Stimulated activated CD4-positive, alpha-beta T cell treated with anti-CD3 and anti-CD28 coated beads, Interleukin-1b, Interleukin-23, amount 100 ng/mL, for 4 hours (primary cell): ENCODE measurements at places on chromosomes 13 and 19.

GRCh38 chr19:47155148-47155547, 24.5 kb downstream of the SAE1 start:
- no peak for DNase-seq

DNA sequence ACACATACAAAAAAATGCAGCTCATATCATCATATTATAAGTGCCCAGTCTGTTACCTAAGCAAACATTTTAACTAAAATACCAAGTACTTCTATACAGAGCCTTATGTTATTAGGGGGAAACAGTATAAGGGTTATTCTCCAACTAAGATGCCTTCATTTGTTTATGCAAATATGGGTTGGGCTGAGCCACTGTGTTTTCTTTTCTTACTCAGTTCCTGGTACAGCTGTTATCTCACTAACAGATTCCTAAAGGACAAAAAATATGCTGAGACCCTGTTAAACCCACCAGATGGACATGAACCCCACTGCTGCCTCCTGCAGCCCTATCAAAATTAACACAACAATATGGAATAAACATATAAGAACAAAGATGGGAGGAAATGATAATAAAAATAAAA, 34.5 kb upstream of the SMAD9 start:
- DNase-seq, result no peak

- DNase-seq, result no peak
Measured at GRCh38 chr19:42069619-42070351, at the start of gene GRIK5. Gene GRIK5 (minus strand): TSS chr19:42070206. CDS start chr19:42065770, 4,436 bp downstream.

DNA sequence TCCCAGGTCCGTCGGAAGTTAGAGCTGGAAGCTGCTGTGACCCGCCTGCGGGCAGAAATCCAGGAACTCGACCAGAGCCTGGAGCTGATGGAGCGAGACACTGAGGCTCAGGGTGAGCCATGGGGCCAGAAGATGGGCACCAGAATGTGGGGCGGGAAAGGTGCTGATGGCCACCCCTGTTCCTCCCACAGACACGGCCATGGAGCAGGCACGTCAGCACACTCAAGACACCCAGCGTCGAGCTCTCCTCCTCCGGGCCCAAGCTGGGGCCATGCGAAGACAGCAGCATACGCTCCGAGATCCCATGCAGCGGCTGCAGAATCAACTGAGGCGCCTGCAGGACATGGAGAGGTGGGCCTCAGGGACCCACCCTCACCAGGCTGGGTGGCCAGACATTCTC, 2.5 kb downstream of the HAUS5 start:
- DNase-seq, result no peak

DNA sequence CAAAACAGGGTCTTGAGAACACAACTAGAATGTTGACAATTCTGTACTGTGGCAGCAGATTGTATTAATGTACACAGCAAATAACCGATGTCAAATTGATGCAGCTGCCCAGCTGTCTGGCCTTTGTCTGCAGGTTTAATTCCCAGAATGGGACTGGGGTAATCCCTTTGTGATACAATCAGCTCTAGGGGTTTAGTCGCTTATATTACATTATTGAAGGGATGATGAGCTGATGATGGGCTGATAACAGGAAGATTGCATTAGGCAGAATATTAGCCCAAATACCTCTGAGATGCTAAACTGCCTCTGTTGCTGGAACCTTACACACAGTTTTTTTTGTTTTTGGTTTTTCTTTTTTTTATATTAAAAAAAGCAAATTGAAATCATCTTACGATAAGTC, 265.0 kb downstream of the RBM26 start:
- no peak for DNase-seq

- DNase-seq, result no peak
Measured at GRCh38 chr13:62697701-62698100, 1282.1 kb upstream of the PCDH20 start.

DNA sequence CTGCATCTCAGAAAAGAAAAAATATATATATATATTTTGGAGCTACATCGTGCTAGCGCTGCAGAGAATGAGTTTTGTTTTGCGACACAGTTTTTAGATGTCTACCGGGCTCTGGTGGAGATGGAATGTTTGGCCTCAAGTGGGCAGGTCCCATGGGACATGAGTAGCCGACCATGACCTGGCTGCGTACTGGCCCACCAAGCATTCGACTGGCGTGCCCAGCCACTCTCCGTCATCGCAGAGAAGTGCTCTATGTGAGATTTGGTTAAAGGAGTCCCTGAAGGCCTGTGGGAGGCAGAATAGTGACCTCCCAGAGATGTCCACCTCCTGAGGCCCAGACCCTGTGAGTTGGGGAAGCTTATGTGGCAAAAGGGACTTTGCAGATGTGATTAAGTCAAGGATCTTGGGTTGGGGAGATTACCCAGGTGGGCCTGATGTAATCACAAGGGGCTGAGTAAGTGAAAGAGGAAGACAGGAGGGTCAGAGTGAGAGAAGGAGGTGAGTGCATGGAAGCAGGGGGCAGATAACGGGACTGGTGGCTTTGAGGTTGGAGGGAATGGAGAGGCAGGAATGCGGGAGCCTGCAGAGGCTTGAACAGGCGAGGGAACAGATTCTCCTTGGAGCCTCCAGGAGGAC, 821 bp upstream of the LILRB4 start:
- no peak for DNase-seq

DNA sequence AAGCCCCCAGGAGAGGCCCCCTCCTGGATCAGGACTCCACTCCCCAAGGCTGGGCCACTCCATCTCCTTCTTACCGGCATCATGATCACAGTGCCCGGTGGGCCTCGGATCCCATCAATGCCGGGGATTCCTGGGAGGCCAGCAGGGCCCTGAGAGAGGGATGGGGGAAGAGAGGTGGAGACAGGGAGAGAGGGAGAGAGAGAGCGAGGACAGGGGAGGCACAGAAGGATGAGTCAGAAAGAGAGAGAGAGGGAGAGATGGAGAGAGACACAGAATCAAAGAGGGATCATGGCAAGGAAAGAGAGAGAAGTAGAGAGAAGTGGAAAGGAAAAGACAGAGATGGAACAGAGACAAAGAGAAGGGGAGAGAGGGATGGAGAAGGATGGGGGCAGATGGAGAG, 13.8 kb downstream of the COL5A3 start:
- no peak for DNase-seq

DNA sequence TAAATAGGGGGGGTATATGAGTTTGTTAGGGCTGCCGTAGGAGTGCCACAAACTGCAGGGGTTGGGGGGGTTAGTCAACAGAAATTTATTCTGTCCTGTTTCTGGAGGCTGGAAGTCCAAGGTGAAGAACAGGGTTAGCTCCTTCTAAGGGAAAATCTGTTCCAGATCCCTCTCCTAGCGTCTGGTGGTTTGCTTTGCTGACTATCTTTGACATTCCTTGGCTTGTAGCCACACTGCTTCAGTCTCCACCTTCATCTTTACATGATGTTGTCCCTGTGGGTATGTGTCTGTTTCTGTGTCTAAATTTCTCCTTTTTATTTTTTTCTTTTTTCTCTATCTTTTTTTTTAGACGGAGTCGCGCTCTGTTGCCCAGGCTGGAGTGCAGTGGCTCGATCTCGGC, 8.1 kb upstream of the ICAM1 start:
- DNase-seq, result no peak

DNA sequence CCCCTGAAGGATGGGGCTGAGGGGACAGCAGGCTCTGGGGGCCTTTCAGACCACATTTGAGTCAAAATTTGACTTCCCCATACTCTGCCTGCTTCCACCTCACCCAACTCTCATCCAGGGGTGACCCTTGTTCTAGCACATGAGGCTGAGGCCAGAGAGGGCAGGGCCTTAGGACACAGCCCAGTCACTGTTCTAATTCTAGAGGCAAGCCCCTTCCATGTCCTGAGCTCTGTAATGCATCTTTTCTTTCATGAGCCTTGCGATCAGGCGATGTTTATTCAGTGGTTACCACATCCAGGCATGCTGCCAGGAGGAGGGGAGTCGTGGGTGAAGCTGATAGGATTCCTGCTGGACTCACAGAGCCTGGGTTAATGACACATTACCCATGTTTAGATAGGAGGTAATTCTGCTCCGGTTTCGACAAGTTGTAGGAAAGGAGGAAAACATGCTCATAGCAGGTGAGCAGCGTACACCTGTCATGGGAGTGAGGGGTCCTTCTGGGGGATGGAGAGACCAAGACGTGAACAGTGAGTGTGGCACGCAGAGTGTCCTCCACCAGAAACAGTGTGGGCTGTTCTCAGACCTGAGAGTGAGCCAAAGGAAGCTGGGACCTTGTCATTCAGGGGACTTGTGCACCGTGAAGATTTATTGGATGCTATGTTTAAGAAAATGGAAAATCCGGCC, 9.3 kb downstream of the RPS9 start:
- DNase-seq, result no peak

DNA sequence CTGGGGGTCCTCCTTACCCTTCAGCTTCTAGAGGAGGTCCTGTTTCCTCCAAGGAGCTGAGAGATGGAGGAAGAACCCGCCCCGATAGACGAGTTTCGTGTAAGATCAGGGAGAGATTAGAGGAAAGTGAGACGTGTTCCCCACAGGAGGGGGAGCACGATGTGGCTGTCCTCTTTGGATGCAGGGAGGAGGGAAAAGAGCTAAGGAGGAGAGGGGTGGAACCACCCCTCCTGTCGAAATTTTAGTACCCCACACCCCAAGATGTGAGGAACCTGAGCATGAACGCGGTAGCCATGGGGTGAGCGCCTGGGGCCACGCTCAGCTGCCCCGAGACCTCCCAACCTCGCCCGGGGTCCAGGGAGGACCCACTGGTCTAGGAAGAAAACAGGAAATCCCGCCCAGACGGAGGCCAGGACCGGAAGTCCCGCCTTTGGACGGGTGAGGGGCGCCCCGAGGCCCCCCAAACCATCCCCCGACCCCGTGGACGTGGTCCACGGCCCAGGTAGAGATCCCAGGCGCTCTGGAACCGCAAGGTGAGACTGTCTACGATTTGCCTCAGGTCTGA, 1.2 kb downstream of the AKT1S1 start:
- peak; percentile 37 for DNase-seq

DNA sequence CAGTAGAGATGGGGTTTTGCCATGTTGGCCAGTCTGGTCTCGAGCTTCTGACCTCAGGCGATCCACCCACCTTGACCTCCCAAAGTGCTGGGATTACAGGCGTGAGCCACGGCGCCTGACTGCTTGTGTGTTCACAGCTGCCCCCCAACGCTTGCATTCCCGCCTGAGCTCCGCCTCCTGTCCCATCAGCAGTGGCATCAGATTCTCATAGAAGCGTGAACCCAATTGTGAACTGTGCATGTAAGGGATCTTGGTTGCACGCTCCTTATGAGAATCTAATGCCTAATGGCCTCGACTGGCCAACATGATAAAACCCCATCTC, 75.9 kb downstream of the GADD45B start:
- DNase-seq, result no peak

DNA sequence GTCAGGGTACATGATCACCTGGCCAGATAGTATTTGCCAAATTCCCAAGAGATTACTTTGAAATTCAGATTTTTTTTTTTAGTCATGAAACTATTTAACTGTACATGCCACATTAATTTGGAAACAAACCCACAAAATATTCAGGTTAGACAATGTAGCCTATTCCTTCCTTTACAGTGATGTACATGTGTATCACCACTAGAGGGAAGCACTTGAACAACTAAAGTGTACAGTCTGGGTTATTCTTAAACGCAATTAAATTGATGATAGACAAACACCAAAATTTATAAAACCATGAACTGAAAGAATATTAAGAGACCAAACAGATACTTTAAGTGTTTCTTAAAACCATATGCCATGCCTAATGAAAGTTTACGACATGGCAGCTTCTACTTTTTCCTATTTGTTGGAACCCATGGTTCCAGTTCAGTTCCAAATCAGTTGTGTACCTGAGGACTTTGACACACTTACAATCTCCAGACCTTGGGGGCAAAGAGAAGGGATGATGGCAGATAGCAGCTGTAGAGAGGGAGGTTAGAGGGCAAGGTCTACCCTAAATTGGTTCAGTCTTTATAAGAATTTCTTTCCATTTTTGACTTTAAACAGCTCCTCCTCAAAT, 52.8 kb downstream of the TNFSF13B start:
- DNase-seq, result no peak

- no peak for DNase-seq
Measured at GRCh38 chr19:50513746-50514345, at the start of gene ASPDH. Gene ASPDH (minus strand): TSS chr19:50513913. CDS start chr19:50513823, 90 bp downstream.

DNA sequence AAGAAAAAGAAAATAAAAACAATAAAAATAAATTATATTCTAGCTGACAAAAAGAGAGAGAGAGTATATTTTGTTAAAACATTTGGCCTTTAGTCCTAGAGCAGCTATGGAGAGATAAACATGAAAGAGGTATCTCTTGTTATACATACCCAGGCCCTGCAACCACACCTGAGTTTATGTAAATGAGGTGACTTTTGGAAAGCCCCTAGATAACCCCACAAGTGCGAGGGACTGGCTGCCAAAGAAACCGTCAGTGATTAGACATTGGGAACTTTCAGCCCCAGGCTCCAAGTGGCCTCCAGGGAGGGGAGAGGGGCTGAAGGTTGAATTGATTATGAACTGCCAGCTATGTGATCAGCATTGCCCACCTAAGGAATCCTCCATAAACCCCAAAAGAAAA, 2.1 kb upstream of the NLRP7 start:
- DNase-seq, result no peak

- DNase-seq, result no peak
Measured at GRCh38 chr19:40422748-40423566, 2.8 kb downstream of the SERTAD1 start.

- DNase-seq, result no peak
Measured at GRCh38 chr19:51467864-51468544, 9.8 kb upstream of the SIGLEC8 start.

GRCh38 chr19:33818411-33818810, 21.7 kb downstream of the KCTD15 start:
- no peak for DNase-seq

- no peak for DNase-seq
Measured at GRCh38 chr19:13952931-13953531, 722 bp downstream of the DCAF15 start.

- no peak for DNase-seq
Measured at GRCh38 chr13:75494491-75494890, 12.5 kb upstream of the TBC1D4 start.

GRCh38 chr13:31951215-31951678, 80.3 kb upstream of the FRY start:
- DNase-seq, result no peak

GRCh38 chr19:10388957-10389356, 8.6 kb upstream of the TYK2 start:
- DNase-seq, result peak; percentile 86

GRCh38 chr19:52171321-52172169, at the start of gene ZNF836:
Gene ZNF836 (minus strand): TSS chr19:52171621. CDS start chr19:52168072, 3,549 bp downstream.
- peak; percentile 87 for DNase-seq

GRCh38 chr13:99144306-99144705, 56.3 kb upstream of the UBAC2 start:
- DNase-seq, result no peak

- no peak for DNase-seq
Measured at GRCh38 chr13:95494082-95494681, 58.3 kb upstream of the CLDN10 start.

DNA sequence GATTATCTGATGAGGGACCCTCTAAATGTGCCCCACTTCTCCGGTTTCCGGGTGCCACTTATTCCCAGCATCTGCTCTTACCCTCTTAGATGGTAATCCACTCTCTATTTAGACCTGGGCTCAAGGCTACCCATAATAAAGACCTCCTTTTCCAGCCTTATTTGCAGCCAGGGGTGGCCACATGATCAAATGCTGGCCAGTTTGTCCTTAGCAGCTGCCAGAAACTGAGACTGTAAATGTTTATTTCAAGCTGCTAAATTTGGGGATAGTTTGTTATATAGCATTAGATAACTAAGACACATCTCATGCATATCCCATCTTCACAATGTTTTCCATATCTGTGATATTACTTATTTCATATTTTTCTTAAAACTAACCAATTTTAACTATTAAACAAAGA, 10.1 kb downstream of the THAP8 start:
- DNase-seq, result no peak

GRCh38 chr19:10501971-10502523, 1.1 kb downstream of the KEAP1 start:
- peak; percentile 49 for DNase-seq
